ENCODE measurements at places on chromosomes 7 and 10.

DNA sequence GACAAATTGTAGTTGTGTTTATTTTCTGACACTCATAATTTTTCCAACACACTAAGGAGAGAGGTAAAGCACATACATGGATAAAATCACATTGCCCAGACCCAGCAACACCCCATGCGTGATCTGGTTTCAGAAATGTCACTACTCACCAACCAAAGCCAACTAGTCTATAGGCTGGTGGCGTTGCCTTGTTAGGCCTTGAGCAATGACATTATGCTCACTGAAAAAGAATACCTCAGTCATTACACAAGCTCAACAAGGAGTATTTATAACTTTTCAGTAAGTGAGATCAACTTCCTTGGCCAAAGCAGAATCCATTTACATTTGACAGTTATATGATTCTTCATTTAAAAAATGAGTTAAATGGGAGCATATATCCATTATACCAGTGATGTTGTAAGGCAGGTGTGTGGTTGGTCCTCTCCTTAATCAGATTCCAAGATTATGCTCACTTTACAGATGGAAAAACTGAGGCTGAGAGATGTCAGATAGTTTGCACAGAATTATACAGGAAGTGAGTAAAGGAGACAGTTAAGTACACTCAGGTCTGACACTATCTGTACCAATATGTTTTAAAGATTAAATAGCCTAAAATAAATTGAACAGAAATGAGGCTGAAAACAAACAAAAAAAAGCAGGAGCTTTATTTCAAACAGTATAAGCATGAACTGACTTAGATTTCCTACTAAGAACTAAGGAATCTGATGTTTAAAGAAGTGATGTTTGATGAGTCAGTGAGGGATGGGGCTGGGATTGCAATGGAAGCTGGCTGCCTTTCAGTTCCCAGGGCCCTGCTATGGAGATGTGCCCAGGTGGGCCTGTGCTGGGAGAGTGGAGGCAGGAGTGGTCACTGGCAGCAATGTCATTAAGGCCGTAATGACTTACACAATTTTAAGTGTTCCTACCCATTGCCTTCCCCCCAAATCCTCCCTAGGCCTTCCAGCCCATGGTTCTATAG, 118.3 kb downstream of the RAPGEF5 start:
- no peak for DNase-seq

DNA sequence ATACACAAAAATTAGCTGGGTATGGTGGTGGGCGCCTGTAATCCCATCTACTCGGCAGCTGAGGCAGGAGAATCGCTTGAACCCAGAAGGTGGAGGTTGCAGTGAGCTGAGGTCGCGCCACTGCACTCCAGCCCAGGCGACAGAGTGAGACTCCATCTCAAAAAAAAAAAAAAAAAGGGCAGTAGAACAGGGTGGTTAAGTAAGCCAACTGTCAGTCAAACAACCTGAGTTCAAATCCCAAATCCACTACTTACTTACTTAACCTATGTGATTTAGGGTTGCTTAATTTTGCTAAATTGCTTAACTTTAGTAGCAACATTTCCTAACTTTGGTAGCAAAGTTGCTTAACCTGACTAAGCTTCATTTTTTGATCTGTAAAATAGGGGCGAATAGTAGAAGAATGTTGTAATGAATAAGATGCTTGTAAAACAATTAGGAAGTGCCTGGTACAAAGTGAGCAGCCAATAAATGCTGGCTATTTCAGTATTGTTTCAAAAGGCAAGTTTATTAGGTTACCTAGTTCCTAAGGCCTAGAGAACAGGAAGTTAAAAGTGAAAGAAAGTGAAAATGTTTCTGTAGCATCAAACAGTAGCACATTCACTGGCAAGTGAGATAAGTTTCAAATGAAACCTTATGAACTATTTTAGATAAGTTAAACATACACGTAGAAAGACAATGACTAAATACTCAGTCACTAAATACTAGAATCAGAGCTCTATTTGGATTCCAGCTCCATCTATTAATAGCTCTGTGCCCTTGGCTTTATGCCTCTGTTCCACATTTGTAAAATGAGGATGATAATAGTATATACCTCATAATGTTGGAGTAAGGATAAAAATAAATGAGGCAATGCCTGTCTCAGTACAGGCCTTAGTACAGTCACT, 64.3 kb downstream of the HOXA1 start:
- DNase-seq: no peak

- DNase-seq: no peak
Measured at GRCh38 chr10:61942604-61943461, 41.3 kb downstream of the ARID5B start.

- DNase-seq: no peak
Measured at GRCh38 chr10:50805981-50806622, 66.4 kb downstream of the ASAH2B start.

- DNase-seq: no peak
Measured at GRCh38 chr10:60188548-60188947, 201.1 kb downstream of the ANK3 start.

- no peak for DNase-seq
Measured at GRCh38 chr7:36360244-36360643, 29.4 kb upstream of the ANLN start.

DNA sequence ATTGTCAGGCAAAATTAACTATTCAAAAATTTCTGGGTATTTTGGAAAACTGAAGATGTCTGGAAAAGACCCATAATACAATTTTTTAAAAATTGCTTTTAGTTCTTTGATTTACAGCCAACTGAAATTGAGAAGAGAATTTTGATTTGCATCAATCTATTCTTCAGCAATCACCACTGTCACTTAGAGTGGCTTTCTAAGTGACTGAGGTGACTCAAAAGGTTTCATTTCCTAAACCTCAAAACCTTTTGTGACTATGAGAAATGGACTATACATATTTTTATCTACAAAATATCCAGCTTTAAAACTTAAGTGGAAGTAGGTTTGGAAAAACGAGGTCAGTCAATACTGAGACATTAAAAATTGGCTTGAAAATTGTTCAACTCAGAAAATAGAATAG, 60.0 kb downstream of the ENO4 start:
- DNase-seq: no peak

- no peak for DNase-seq
Measured at GRCh38 chr10:74634995-74635536, 191.3 kb upstream of the KAT6B start.

DNA sequence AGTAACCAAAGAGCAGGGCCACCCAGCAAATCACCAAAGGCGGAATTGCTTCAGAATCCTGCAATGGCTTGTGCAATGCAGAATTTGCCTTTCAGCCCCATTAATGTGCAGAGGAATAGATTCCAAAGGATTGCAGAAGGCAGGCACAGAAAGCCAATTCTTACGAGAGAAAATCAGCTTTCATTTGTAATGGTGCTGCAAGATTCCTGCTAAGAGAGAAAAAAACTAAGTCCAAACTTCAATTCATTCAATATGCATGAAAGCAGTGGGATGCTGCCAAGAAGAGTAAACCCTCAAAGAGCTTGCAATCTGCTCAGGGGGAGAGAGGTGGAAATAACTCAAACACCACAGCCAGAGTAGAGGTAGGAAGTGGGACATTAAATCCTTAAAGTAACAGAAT, 70.4 kb downstream of the ENO4 start:
- no peak for DNase-seq

- DNase-seq: no peak
Measured at GRCh38 chr7:80731281-80731680, 92.8 kb downstream of the CD36 start.

- DNase-seq: no peak
Measured at GRCh38 chr7:15378494-15379145, 183.2 kb downstream of the AGMO start.

DNA sequence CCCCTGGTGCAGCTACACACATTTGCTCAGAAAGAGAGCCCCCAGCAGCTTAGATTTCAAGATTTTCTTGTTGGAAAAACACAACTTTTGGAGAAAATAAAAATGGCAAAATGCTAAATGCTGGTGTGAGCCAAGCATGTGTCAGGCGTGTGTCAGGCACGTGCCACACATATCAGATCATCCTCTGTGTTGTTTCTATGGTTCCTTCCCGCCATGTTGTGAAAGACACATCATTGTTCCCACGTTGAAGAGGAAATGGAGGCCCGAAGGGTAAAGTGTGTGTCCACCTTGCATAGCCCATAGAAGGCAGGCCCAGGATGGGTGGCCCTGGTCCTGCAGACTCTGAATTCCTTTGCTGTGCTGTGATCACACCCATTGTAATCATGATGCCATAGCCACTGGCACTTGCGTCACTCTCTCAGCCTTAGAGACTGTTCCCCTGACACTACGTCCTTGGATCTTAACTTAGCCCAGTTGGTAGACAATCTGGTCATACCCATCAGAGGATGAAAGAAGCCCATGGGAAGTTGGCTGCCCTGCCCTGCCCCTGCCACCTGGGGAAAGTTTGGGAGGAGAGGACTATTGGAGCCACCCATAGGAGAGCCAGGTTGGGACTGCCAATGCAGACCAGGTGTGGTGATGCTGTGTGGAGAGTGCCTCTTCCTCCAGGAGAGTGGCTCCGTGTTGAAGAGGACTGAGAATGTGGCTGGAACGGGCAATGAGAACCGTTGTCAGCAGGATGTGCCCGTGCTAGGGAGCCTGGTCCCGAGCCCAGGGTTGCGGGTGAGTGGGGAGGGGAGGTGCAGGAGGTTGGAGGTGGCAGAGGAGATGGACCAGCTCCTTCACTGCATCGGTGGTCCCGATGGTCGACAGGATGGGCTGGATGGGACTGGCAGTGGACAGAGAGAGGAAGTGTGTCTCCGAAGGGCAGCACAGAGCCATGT, 65.6 kb upstream of the IGFBP3 start:
- DNase-seq: no peak

GRCh38 chr10:4656576-4657194, 169.3 kb upstream of the AKR1E2 start:
- peak; percentile 16 for DNase-seq

DNA sequence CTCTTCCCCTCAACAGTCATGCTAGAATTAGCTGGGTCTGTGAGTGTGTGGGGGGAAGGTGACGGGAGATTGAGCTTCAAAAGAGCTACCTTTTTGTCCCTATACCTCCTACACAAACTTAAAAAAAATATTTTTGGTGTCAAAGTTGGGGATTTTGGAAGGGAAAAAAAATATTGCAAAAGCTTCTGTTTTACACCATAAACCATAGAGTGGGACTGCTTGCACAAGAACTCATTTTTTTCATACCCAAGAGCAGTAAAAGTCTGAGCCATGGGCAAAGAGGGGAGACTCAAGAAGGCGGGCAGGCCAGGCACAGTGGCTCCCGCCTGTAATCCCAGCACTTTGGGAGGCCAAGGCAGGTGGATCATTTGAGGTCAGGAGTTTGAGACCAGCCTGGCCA, 9.4 kb upstream of the ZDHHC4 start:
- DNase-seq: no peak

- DNase-seq: no peak
Measured at GRCh38 chr10:17216901-17217395, 11.1 kb upstream of the VIM start.

GRCh38 chr10:29443745-29444523, 155.1 kb downstream of the LYZL1 start:
- no peak for DNase-seq

DNA sequence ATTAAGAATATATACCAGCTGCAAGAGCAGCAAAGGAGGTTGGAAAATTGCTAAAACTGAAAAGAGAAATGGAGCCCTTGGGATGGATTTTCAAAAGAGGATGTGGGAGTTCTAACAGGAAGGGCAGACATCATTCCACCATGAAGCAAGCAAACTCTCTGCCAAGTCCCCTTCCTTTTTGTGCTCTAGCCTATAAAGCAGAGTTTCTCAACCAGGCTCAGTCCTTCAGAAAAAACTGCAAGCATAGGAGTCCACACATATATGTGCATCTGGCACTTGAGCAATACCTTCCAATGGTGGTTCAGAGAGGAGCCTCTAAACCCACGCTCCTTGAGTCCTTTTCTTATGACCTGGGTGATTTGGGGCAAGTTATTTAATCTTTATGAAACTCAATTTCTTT, 98.6 kb upstream of the MKX start:
- DNase-seq: no peak

DNA sequence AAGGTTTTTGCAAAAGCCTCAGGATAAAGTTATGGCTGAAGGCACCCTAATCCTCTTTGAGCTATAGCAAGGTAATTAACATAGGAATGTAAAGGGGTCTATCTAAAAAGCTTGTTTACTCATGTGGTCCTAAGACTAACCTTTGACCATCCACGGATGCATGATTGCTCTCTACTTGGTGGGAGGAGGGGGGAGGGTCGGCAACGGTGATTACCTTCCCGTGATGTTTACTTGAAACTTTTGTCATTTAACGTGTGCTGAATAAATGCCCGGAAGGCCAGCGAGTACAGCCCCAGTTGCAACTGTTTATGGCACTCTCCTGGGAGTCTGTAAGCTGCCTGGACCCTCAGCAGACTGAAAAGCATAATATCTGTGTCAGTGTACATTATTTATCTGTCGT, 78.9 kb upstream of the GPR22 start:
- no peak for DNase-seq

GRCh38 chr10:76559892-76560220, 1077.8 kb downstream of the KCNMA1 start:
- DNase-seq: no peak

GRCh38 chr10:102408131-102408727, 10.4 kb downstream of the PSD start:
- no peak for DNase-seq

DNA sequence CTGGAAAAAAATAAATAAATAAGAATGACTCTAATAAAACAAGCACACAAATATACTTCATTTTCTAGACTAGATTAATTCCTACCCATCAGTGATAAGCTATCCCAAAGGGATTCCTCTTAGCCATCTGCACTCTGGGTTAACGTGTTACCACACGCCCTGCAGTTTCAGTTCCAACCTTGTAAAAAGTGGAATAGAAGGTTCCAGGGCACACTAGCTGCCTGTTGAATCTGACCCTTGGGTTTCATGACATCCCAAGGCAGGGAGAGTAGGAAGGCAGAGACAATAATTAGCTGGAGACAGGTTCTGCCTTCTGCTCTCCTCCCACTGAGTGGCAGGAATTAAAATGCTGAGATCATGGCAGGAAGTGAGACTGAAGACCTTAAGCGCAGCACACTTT, 33.5 kb downstream of the SLC37A3 start:
- DNase-seq: no peak

GRCh38 chr10:1266033-1266802, 210.0 kb downstream of the WDR37 start:
- DNase-seq: no peak
